Ureter (tissue), 1 donor: ENCODE measurements at places on chromosomes 2 and 18.

- peak; percentile 50 for DNase-seq
Measured at GRCh38 chr2:122236152-122236874, 480.9 kb downstream of the TSN start.

GRCh38 chr18:43115076-43115921, at the start of gene RIT2:
Gene RIT2 (minus strand): TSS chr18:43115685.
- DNase-seq = no peak

GRCh38 chr2:224209555-224210285, 170.6 kb upstream of the SERPINE2 start:
- no peak for DNase-seq

- DNase-seq = no peak
Measured at GRCh38 chr2:99153921-99154604, 679 bp downstream of the TSGA10 start.

DNA sequence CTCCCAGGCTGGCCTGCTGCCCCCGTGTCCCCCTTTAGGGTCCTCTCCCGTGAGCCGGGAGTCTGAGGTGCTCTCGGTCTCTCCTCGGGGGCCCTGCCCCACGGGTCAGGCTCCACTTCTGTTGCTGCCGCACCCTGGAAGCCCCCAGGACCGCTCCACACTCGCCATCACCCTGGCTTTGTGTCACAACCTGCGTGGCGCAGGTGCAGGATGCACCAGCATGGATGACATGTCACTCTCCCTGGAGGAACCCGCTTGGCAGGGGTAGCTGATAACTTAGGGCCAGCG, 10.8 kb upstream of the ARHGEF4 start:
- no peak for DNase-seq

DNA sequence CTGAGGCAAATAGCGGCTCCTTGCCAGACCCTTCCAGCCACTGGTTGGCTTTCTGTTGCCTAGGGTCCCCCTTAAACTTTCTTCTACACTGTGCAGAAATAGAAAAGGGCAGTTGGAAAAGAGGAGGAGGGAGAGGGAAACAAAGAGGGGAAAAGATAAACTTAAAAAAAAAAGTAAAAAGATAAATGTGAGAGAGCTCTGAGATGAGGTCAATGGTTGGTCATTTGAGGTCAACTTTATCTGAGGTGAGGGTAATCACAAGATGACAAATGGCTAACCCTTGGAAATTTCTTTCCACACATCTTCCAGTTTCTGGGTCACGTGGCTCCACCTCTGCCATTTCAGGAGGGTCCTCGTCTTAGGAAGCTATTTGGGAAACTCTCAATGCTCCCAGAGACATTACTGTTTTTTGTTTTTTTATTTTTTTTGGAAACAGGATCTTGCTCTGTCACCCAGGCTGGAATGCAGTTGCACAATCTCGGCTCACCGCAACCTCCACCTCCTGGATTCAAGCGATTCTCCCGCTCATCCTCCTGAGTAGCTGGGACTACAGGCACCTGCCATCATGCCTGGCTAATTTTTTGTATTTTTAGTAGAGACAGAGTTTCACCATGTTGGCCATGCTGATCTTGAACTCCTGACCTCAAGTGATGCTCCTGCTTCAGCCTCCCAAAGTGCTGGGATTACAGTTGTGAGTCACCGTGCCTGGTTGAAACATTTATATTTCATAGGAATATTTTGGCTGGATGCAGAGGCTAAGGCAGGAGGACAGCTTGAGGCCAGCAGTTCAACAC, 199.9 kb downstream of the TGIF1 start:
- DNase-seq = no peak

DNA sequence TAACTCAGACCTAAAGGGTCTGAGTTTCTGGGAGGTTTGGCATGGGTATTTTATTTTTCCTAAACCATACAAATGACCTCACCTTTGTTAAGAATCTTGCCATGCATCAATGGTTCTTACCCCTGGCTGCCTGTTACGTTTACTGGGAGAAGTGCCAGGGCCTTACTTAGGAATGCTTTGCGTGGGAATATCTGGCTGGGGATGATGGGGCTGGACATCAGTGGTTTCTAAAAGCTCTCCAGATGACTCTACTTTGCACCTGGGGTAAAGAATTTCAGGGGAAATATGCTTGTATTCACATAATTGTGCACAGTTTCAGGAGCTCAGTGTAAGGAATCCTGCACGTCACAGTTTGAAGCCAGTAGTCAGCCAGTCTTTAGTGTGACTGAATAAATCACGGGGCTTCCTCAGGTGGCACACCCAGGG, 18.2 kb upstream of the DAW1 start:
- DNase-seq = no peak

DNA sequence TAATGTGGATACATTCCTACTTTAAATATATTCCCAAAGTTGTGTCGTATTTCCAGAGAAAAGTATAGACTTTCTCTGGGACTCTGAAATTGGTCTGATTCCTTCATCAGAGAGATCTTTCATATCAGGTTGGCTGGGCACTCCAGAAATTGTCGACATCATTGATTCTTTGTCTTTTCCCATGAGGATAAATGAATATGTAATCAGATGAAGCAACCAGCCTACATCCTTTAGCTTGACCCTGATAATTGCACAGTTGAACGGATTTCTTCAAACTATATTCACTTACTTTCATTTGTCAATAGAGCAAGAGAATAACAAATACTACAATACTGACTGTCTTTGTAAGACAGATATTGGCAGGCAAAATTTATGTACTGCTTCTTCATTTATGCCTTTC, 680.2 kb upstream of the LRRTM4 start:
- DNase-seq = no peak

DNA sequence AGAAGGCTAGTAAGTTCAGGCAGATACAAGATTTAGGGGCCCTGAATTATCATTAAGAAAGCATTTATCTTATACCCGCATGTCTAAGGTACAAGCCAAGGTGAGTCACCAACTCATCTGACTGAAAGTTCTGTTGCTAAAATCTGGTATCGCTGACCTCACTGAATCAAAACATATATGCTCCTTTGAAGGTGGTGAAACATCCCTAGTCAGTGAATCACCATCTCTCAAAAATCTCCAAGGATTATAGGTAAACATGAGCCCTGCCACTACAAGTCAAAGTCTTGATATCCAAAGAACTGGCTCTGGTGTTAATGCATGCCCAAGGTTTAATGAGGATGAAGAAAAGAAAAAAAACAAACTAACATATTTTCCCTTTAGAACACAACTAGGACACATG, 43.5 kb downstream of the IRS1 start:
- DNase-seq = no peak

DNA sequence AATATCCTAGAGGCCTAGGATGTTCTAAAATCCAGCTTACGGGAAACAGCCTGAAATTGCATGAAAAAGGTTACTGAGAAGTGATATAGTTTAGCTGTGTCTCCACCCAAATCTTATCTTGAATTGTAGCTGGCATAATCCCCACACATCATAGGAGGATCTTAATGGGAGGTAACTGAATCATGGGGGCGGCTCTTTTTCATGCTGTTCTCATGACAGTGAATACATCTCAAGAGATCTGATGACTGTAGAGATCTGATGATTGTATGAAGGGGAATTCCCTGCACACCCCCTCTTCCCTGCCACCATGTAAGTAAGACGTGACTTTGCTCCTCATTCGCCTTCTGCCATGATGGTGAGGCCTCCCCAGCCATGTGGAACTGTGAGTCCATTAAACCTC, 385.6 kb upstream of the ID2 start:
- DNase-seq = no peak

DNA sequence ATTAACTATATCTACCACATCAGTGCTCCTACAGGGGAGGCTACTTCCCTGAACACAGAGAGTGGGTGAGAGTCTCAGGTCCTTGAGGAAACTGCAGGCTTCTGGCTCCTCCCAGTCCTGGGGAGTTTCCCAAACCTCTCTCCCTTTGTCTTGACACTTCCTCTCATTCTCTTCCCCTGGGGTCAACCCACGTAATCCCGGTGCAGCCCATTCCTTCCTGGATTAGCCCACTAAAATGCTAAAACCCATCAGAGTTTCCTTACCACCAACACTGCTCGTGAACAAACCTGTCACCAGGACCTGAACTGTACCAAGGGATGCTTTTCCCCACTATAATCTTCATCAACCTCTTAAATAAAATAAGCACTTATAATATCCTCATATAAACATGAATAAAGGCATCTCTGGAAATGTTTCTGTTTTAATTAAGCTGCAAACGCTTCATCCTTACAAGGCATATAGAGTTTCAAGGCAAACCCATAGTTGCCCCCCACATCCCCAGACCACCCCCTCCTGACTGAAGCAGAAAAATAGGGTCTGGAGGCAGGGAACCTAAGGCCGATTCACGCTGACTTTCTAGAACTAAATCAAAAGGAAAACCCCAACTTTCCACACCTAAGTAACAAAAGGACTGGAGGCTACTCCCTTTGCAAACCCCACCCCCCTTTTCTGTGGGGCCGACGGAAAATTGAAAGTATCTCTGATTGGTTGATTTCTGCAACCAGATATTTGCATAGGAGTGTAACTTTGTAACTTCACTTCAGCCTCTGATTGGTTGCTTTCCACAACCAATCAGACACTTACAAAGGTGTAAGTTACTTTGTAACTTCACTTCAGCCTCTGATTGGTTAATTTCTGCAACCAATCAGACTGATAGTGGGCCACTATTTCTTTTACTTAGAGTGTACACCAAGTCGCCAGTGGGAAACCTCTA, 19.0 kb downstream of the TMSB10 start:
- no peak for DNase-seq

DNA sequence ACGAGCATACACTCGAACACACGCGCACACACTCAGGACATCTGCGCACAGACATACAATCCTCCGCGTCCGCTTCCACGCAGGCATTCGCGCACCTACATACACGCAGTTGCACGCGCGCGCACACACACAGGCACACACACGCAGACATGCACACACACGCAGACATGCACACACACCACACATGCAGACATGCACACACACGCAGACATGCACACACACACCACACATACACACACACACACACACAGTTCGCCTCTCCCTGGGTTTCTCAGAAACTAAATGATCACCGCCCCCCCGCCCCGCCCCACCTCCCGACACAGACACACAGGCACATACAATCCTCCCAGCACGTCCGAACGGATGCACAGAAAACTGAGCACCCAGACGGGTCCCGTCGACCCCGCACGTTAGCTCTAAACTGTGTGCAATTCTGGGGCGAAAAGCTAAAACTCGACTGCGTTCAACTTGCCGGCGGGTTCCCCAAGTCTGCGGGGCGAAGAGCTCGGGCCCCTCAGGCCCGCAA, 1.0 kb downstream of the EPHA4 start:
- no peak for DNase-seq

DNA sequence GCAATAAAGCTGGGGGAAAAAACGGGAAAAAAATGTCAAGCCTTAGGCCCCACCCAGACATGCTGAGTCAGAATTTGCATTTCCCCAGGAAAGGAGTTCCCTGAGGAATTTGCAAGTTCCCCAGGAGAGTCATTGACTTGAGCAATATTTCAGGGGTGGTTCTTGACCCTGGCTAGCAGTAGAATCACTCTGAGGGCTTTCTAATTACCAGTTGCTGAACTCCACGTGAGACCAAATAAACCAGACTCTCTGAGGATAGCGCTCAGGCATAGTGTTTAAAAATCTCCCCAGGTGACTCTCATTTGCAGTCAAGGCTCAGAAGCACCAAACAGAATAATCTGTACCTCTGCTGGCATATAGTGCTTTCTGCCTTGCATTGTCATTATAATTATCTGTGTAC, 48.7 kb downstream of the C1QL2 start:
- no peak for DNase-seq

DNA sequence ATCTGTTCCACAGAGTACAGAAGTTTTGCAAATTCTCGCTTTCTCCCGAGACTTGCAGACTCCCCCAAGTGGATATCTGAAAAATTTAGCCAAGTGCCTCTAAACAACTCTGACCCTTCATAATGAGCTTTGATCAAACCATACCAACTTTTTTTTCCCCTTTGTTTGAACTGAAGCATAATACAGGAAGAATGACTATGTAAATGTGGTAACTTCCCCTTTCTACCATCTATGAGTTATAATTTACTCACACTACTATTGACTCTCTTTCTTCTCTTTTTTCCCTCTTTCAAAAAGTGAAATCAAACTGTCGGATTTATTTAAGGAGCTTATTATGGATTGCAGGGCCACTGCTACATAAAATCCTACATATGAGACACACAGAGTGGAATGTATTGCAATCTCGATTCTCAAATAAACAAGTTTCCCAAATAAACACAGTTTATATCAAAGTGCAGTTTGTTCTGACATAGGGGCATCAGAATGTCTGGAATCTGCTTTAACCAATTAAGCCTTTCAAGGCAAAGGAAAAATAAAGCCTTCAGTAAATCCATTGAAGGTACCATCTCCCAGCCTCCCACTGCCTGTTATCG, 1.4 kb upstream of the ZNF804A start:
- no peak for DNase-seq

DNA sequence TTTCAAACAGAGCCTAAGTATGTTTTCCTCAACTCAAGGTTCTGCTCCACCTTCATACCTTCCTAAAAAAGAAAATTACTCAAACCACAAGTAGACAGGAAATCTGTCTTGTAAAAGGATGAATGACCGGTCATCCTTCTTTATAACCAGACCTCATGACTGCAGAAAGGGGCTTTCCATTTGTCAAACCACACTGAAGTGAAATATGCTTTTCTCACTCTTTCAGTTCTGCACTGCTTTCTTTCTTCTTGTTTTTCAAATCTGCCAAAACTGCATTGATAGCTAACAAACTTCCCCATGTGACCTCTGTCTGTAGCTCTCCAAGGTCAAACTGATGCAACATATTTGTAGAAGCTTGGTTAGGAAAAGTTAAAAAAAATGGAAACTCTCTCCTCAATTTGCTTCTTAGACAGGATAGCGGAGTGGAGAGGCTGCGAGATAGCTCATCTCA, 308.9 kb upstream of the CCDC68 start:
- no peak for DNase-seq

DNA sequence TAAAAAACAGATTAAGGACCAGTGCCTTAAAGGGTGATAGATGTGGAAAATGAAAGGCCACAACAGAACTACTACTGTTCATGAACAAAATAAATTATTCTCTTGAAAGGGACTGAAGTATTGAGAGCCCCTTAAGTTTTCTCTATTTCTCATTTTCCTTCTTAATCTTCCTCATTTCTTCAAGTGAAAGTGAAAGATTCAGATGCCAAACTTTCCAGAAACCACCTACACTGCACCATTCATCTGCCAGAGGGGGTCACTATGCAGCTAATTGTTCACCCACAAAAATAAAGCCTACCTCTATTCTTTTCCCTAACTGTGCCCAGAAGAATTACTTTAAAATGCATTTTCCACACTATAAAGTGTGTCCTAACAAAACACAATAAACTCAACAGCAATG, 140.1 kb downstream of the NR4A2 start:
- no peak for DNase-seq

GRCh38 chr18:57231864-57232263, 85.0 kb downstream of the BOD1L2 start:
- DNase-seq = no peak

- DNase-seq = no peak
Measured at GRCh38 chr2:10626837-10627236, 62.9 kb downstream of the NOL10 start.

DNA sequence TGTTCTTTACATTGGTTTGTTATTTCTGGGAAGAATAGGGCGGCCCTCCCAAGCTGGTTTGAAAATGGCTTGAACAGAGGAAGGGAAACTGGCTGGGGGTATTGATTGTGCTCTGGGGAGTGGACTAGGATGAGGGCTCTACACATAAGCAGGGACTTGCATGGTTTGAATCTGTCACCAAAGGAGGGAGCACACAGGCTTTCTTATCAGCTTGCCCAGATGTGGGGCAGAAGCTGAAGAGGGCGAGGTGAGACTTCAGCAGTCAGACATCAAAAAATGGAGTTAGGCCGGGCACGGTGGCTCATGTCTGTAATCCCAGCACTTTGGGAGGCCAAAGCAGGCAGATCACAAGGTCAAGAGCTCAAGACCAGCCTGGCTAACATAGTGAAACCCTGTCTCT, 7.2 kb upstream of the RAB12 start:
- DNase-seq = no peak
